Fibroblast of skin of right quadriceps (primary cell): ENCODE measurements at places on chromosomes 11 and 22.

GRCh38 chr11:118434553-118435289 is 1.6 kb upstream of the KMT2A start:
- DNase-seq = peak; percentile 39

DNA sequence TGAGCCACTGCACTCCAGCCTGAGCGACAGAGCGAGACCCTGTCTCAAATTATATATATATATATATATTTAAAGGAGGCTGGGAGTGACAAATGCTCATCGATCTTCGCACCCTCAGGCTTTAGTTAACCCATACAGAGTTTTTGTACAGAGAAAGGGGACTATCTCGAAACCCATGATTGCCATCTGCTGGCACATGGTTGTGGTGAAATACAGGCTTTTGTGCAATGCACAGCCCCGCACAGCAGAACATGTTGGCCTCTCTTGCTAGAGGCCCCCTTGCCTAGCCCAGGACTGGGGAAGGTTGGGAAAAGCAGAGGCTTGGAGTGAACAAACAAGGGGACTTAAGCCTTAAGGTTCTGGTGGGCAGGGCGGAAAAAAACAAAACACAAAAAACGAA is 3.6 kb downstream of the MYBPC3 start:
- peak; percentile 9 for DNase-seq

GRCh38 chr22:32043391-32043790 is 330 bp downstream of the SLC5A1 start:
- no peak for DNase-seq

DNA sequence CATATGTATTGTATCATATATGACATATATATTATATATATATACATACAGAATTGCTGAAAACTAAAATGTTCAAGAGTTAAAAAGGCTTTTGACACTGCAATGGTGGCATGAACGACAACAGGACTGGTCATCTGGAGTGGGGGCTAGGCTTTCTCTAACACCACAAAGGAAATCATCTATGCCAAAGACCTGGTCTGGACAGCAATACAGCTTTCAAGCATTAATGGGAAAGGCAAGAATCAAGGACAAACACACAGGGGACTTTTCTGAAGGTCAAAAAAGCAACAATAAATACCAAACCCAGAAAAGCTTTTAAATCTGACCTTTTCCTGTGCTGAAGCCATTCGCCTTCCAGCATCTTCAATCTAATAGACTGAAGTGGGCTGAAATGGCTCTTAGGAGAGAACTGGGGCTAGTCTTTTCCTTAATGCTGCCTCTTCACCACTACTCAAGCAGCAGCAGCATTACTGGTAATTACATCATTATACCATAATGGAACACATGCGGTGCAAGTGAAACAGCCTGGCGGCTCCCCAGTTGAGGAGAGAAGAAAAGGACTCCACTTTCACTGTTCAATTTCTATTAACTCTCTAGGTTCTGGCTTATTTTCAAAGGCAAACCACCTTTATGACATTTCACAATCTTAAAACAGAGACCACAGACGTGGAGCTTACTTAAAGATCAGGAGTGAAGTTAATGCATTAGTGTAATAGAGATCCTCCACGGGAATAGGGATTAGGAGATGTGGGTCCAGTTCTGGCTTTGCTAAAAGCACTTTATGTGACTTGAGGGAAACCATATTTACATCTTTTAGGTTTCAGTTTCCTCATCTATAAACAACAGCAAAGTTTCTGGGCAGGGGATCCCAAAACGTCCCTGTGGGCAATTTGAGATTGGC is 63.0 kb downstream of the GAB2 start:
- DNase-seq = peak; percentile 62

- DNase-seq = no peak
Observed at GRCh38 chr11:121968638-121969037, 147.4 kb downstream of the BLID start.

DNA sequence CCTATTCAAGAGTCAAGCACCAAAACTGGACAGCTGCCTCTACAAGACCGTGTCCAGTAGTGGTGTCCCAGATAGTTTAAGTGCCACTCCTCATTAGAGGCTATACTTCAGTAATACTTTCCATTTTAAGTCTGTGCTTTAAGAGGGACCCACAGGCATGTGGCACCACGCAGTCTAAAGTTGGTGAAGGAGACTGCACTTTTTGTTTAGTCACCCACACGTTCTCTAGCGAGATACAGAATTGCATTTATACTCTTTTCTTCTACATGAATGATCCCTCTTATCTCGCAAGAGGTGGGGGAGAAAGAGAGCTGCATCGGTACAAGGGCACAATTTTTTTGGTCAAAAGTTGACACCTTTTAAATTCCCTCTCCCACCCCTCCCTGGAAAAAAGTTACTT is 41.5 kb downstream of the DDX6 start:
- DNase-seq = no peak

DNA sequence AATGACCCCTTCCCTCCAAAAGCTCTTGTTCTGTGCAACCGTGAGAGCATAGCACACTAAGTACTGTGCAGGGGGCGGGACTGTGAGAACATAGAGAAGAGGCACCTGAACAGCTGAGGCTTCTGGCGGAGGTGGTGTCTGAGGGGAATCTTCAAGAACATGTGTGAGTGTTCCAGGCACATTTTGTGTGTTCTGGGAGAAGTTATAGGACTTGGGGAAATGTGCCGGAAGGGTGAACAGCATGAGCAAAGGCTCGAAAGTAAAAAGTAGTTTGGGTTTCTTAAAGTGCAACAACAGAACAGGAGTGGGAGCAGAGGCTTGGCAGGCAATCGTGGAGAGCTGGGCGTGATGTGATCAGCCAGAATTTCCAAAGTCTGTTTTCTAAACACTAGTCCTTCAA is 12.4 kb upstream of the SYN3 start:
- no peak for DNase-seq

DNA sequence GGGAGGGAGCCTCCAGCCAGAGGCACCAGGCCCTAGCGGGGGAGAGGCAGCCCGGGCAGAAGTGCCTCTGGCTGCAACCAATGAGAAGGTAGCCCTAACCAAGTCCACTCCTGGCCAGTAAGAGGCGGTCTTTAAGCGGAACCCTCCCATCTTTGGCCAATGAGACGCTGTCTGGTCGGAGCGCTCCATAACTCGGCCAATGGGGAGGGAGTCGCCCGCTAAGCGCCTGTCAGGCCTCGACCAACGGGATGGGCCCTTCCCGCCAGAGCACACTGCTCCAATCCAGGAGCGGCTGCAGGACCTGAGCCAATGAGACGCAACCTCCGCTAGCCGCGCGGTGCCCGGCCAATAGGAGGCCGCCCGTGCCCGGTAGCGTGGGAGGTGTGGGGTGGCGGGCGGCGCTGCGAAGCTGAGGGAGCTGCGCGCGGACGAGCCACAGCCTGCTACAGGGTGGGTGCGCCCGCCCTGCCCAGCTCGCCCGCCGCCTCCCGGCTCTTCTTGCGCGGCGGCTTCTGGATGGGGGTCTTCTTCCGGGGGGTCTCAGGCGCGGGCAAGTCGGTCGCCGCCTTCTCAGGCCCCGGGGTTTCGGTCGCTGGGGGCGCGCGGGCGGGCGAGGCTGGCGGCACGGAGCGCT is 12.6 kb downstream of the SCARF2 start:
- no peak for DNase-seq

- no peak for DNase-seq
Observed at GRCh38 chr22:37566329-37566837, 6.1 kb downstream of the CDC42EP1 start.

DNA sequence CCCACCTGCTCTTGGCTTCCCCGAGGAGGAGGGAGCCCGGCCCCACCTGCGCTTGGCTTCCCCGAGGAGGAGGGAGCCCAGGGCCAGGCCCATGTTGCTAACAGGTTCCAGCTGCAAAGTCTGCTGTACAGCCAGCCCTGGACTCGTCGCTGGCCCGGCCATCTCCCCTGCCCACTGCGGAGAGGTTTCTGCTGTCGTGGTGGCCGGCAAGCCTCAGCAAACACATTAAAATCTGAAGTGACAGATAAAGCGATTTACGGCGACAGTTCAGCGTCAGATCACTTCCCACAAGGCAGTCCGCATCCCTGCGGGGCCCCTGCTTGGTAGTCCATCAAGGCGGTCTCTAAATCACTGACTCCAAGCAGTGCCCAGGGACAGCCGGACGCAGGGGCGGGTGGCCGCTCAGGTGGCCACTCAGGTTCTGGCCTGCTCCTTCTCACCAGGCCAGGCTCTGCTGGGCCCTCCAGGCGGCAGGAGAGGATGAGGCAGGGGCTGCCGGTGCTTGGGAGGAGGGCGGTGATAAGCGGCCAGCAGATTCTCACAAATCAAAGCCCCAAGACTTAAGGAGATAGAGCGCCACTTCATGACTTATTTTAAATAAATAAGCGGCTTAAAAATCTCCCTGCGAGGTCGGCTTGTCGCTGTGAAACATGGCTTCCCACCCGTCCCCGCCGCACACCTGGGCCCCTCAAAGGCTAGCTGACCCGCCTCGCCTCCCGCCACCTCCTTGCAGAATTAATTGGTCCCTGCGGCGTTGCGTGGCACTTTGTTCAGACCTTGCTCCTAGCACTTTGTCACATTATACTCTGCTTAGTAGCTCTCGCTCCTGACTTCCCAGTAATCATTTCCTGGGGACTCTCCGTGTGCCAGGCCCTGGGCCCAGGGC is 21.1 kb downstream of the MACROD1 start:
- DNase-seq = no peak
